D721Med (cell line): ENCODE measurements at places on chromosomes 4 and X.

- DNase-seq = no peak
Observed at GRCh38 chrX:152992115-152992514, 1.8 kb downstream of the PNMA5 start.

GRCh38 chrX:14758029-14758491, 114.8 kb downstream of the FANCB start:
- no peak for DNase-seq

- DNase-seq = no peak
Observed at GRCh38 chr4:156799121-156799589, 172.4 kb downstream of the PDGFC start.

GRCh38 chr4:630656-631055, 5.3 kb downstream of the PDE6B start:
- no peak for DNase-seq

- no peak for DNase-seq
Observed at GRCh38 chrX:131675596-131676194, 131.8 kb downstream of the OR13H1 start.

- no peak for DNase-seq
Observed at GRCh38 chr4:144685911-144686310, 40.0 kb downstream of the HHIP start.

DNA sequence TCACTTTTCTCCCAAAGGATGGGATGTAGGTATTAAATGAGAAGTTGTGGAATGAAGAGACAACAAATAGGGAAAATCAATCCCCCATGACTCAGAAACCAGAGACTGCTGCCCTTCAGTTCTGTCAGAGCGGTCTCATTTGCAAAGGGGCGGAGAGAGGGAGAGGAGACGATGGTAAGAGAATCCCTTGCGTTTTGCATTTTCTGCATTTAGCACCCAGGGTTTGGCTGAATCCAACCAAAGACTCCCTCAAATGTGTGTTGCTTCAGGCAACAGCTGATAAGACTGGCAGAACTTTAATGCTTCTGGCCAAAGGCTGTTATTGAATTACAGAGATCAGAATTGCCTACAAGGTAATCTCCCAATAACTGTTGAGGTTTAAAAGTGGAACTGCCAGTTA, 230.2 kb downstream of the EVC2 start:
- no peak for DNase-seq

DNA sequence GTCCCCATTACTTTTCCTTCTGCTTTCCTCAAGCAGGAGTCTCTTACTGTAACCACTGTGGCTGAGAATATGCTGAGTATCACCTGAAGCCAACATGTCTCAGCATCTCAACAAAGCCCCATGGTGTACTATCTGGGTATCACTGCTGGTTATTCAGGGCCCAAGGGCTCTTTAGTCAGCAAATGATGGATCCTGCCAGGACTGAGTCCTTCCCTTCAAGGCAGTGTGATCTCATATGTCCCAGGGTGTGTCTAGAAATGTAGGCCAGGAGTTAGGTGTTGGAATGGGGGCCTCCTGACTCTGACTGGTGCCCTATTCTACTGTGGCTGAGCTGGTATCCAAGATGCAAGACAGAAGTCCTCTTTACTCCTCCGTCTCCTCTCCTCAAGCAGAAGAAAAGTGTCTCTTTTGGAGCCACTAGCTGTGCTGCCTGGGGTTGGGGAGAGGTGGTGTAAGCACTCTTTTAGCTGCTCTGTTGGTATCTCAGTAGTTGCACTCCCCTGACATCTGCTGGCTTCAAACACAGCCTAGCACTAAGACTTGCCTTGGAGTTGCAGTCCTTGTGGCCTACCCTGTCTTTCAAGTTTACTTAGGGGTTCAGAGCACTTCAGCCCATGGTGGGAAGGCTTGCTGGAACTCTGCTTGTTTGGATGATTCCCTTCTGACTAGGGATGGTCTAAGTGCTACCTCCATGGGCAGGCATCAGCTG, 28.6 kb downstream of the OCIAD2 start:
- DNase-seq = no peak

- DNase-seq = no peak
Observed at GRCh38 chr4:14340321-14340720, 662.0 kb upstream of the CPEB2 start.

DNA sequence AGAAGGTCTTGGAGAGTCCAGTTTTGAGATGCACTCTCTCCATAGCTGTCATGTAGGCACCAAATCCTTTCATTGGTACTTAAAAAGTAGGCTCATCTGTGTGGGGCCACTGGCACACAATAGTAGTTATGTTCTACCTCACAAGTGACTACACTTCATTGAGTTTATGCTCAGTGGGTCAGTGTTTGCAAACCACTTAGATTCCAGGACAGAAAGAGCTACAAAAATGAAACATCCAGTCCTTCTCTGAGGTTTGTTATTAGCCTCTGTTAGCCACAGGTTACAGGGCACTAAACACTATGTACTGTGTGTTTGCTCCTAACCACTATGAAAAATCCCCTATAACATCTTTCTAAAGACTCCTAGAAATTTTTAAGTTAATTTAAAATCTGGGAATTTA, 13.8 kb downstream of the RAB28 start:
- DNase-seq = no peak

DNA sequence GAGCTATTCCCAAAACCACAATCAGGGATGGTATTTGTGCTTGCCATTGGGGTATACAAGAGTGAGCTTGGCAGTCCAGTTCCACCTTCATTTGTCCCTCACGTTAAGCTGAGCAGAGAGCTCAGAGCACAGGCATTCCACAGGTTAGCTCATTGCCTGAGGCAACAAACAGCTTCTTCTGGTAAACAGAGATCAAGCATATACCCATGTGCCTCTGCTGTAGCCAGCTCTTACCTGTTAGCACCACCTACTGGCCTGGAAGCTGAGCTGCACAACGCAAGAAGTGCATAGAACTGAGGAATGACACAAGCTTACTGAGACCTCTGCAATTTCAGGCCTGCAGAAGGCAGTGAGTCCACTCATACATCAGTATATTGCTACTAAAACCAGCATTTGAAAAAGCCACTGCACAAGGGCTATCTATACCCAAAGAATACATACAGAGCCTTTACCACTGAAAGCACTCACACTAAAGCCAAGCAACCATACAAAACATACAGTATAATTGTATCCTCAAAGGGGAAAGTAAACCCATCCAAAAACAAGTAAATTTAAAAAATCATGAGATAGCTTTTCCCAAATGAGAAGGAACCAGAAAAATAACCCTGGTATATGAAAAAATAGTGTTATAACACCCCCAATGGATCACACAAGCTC, 258.3 kb upstream of the GABRA2 start:
- no peak for DNase-seq

- no peak for DNase-seq
Observed at GRCh38 chr4:112881842-112882241, 167.6 kb upstream of the ANK2 start.

DNA sequence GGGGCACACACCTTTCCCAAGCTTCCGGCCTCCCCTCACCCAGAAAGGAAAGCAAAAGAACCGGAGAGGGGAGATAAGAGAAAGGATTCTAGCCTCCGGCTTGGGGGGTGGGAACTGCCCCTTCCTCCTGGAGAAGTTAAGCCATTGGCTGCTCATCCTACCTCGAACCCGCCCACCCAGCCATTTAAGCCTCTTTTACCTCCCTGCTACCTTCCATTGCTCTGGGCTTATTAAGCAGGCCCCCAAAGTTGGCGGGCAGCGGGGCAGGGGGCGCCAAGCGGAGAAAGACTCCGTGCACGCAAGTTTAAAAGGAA, 2.3 kb downstream of the MAML3 start:
- DNase-seq = peak; percentile 52

- DNase-seq = no peak
Observed at GRCh38 chr4:146269228-146269653, 54.9 kb downstream of the REELD1 start.

DNA sequence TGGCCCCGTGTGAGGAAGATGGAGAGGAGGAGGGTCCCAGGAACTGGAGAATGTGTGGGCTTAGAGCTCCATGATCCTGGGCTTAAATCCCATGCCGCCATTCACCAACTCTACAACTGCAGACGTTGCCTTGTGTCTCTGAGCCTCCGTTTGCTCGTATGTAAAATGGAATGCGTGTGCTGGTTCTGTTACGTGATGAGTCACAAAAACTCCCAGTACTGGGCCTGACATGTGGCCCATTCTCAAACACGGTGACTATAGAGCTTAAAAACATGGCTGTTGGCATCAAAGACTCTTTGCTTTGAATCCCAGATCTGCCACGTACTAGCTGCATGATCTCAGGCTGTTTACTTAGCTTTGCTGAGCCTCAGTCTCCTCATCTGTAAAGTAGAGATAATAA, 13.0 kb upstream of the AFAP1 start:
- no peak for DNase-seq

DNA sequence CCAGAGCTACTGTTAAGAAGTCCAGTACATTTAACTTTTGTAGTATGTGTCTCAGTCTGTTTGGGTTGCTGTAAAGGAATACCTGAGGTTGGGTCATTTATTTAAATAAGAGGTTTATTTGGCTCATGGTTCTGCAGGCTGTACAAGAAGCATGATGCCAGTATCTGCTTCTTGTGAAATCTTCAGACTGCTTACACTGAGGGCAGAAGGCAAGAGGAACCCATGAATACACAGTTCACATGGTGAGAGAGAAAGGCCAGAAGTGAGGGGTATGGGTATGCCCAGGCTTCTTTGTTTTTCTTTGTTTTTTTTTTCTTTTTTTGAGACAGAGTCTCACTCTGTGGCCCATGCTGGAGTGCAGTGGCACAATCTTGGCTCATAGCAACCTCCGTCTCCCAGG, 6.0 kb upstream of the CISD2 start:
- no peak for DNase-seq

DNA sequence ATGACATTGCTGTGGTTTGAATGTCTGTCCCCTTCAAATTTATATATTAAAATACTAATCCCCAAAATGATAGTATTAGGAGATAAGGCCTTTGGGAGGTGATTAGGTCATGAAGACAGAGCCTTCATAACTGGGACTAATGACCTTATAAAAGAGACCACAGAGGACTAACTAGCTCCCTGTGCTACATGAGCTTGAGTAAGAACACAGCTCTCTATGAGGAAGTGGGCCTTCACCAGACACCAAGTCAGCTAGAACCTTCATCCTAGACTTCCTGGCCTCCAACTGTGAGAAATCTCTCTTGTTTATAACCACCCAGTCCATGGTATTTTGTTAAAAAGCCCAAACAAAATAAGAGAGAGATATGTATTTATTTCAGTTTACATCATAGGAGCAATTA, 242.2 kb upstream of the CTSO start:
- no peak for DNase-seq

GRCh38 chrX:72142094-72142793, 10.5 kb upstream of the RTL5 start:
- DNase-seq = no peak

GRCh38 chr4:133621628-133622027, 472.5 kb downstream of the PCDH10 start:
- DNase-seq = no peak

GRCh38 chr4:125225806-125226205, 88.9 kb upstream of the FAT4 start:
- DNase-seq = no peak

DNA sequence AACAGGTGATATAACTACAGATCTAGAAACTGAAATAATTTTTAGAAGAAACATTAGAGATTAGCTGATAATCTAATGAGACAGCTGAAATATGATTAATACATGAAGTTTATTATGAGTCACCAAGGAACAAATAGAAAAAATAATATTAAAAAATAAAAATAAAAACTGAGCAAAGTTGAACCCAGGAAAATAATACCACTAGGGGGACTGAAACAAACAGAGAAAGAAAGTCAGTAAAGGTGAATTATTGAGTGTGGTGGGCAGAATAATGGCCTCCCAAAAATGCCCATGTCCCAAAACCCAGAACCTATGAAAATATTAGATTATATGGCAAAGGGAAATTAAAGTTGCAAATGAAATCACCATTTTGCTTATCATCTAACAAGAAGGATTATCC, 820.7 kb upstream of the INTU start:
- no peak for DNase-seq

- DNase-seq = no peak
Observed at GRCh38 chr4:38699112-38699511, 35.1 kb downstream of the KLF3 start.

- DNase-seq = no peak
Observed at GRCh38 chrX:18151649-18152048, 69.0 kb downstream of the BEND2 start.

- DNase-seq = no peak
Observed at GRCh38 chr4:1416948-1417260, 10.7 kb upstream of the NKX1-1 start.

DNA sequence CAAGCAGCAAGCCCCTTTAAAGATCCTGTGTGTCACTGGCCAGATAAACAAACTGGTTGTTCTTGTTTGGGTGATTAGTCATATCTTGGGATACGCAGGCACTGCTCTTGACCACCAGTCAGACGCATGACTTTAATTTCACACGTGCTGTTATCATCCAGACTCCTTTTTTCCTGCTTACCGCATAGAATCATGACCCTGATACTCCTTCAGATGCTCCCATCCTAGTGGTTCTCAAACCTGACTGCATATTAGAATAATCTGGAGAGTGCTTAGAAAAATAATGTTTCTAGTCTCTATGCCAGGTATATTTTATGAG, 78.8 kb downstream of the CLDN22 start:
- DNase-seq = no peak

GRCh38 chr4:22462688-22463087, 53.2 kb downstream of the ADGRA3 start:
- no peak for DNase-seq

- DNase-seq = no peak
Observed at GRCh38 chrX:93420090-93420489, 253.3 kb downstream of the NAP1L3 start.

GRCh38 chrX:37926700-37927099, 79.3 kb upstream of the DYNLT3 start:
- no peak for DNase-seq

DNA sequence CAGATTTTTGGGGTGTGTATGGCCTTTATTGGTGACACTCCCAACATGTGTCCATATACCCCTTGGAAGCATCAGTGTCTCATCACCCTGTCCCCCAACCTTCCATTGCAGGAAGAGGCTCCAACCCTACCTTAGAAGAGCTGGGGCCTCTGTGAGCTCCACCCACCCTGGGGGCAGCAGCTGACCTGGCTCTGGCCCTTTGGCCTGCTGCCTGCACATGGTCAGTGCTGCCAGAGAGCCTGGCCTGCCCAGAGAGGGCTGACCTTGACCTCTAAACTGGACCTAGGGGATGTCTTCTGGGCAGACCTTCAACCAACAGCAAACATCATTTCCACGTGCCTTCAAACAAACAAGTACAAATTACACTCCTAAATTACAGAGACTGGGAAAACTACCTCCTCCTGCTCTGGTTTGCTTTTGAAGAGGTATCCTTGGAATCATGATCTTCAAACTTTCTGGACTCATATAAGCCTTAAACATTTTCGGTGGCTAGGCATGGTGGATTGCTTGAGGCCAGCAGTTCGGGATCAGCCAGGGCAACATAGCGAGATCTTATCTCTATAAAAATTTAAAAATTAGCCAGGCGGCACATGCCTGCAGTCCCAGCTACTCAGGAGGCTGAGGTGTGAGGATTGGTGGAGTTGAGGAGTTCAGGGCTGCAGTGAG, 27.3 kb upstream of the KIAA0232 start:
- no peak for DNase-seq

DNA sequence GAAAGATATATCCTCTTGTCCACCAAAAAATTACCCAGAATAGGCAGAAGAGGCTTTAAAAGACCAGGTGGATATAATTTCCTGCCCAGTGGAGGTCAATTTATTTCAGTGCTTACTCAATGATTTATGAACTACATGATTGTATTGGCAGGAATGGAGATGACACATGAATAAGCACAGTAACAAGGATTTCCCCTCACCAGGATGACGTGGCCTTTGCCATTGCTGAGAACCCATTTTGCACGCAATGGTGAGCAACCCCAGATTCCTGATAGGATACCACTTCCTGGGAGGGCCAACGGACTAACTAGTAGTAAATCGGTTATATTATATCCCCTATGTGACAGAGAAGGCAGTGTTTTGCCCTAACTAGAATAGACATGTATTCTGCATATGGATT, 11.6 kb upstream of the TTC29 start:
- DNase-seq = no peak
